Jurkat, Clone E6-1 (cell line): ENCODE measurements at places on chromosomes 16 and 17.
A peak's percentile ranks its signal among the peaks of the same experiment; 100 is the strongest.

DNA sequence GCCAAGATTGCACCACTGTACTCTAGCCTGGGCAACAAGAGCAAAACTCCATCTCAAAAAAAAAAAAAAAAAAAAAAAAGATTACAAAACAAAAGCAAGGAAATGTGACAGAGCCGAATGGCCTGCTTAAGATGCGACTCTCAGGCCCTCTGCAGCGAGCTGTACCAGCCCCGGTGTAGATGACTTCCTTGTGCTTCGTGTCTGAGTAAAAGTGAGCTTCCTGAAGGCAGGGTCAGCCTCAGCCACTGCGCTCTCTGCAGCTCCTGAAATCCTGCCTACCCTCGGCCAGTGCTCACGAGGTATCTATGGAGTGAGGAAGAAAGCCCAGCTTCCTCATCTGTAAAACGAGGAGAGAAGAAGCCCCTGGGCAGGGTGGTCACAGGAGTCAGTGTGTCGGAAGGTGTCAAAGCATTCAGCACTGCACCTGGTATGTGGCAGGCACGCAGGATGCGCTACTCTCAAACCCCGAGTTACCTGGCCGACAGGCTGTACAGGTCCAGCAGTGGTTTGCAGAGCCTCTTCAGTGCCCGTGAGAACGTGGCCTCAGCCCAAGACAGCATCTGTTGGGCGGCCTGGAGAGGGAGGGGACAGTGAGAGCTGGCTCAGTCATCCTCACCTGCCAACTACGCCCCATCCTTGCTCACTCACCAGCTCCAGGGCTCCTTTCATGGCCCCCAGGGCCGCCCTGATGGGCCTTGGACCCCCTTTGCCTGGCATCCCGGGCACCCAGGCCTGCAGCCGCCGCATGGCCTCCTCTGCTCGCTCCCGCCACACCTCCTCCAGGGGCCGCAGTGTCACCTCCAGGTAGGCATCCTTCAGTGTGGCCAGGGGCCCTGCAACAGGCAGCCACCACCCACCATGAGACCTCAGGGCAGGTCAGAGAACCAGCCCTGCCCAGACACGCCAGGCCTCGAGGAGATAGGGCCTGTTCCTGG is 44.6 kb downstream of the RMI2 start:
- DNase-seq: no peak

GRCh38 chr16:74297145-74297665 is 591 bp downstream of the PSMD7 start:
- no peak for DNase-seq

DNA sequence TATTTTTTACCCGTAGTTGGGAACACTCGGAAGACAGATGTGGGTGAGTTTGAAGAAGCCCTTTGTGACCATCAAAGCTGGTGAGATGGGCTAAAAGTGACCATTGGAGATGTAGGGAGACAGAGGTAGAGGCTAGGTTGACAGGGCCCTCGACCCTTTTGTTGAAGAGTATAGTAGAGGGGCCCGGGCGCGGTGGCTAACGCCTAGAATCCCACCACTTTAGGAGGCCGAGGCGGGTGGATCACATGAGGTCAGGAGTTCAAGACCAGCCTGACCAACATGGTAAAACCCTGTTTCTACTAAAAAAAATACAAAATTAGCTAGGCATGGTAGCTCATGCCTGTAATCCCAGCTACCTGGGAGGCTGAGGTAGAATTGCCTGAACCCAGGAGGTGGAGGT is 16.2 kb upstream of the NFATC3 start:
- no peak for DNase-seq

- DNase-seq: no peak
Observed at GRCh38 chr17:705863-706262, 8.8 kb downstream of the VPS53 start.

DNA sequence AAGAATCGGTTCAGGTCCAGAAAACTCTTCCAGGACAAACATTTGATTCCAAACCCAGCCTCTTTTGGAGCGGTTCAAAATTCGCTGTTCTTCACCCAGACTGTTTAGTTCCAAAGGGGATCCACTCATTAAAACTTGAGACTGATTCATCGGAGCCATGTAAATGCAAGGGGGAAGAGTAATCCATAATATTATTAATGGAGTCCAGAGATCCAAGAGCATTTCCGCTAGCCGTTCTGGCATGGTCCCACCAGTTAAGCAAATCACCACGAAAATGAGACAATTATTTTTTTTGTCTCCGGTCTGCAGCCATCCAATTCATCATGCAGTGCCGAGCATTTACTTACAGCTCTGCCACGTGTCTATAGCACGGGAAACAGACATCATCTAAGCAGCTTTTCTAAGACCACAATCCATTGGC is 15.1 kb downstream of the CDH8 start:
- no peak for DNase-seq

DNA sequence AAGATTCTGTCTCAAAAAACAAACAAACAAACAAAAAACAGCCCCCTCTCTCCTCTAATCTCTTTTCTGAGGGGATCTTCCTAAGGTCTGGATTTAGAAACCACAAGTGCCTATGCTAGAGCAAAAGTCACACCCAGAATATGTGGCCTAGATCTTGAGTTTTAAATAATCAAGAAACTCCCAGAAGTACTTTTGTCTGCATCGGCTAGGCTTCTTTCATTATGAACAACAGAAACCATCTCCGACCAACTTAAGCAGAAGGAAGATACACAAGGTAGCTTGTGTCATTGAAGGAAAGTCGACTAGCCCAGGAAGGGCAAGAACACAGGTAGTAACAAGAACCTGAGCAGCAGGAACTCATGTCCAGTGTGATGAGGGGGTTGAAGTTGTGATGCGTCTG is 73.9 kb upstream of the KIFC3 start:
- no peak for DNase-seq

DNA sequence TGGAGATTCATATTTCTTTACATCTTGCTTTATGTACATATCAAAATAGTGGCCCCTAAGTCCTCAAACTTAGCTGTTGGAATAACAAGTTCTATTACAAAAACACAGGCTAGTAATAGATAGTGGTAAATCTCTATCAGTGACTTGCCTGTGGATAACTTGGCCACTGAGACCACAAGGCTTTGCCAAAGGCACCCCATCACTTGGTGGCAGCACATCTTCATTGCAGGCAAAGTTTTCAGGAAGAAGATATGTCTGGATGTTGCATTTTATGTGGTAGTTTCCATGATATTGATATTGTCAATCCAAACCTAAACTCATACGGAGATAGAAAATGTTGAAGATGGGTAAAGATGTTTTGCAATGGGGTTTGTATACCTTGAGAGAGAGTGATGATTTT is 58.5 kb downstream of the KNOP1 start:
- no peak for DNase-seq

- DNase-seq: no peak
Observed at GRCh38 chr17:7330638-7331015, 1.5 kb upstream of the NEURL4 start.

GRCh38 chr17:50189550-50190292 is 11.7 kb downstream of the COL1A1 start:
- DNase-seq: no peak

DNA sequence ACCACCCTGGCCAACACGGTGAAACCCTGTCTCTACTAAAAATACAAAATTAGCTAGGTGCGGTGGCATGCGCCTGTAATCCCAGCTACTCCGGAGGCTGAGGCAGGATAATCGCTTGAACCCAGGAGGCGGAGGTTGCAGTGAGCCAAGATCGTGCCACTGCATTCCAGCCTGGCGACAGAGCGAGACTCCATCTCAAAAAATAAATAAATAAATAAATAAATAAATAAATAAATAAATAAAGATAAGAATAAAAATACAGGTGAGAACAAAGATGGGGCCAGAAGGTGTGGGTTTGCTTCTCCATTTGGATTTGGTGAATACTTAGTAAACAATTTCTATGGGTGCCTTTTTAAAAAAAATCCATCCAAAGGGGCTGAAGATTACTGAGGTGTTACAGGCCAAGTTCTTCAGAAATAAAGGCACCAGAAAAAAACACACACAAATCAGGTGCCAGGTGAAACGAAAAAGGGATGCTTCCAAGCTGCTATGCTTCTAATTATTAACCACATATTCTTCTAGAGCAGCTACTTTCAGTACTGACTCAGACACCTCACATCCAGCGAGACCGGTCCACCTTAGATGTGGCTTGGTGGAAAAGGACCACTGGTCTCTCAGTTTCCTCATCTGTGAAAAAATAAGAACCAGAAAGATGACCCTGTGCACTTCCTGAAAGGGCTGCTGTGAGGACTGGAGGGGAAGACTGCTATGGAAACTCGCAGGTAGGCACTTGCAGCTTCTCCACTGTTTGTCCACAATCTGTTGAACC is 9.2 kb downstream of the GLYR1 start:
- DNase-seq: no peak

DNA sequence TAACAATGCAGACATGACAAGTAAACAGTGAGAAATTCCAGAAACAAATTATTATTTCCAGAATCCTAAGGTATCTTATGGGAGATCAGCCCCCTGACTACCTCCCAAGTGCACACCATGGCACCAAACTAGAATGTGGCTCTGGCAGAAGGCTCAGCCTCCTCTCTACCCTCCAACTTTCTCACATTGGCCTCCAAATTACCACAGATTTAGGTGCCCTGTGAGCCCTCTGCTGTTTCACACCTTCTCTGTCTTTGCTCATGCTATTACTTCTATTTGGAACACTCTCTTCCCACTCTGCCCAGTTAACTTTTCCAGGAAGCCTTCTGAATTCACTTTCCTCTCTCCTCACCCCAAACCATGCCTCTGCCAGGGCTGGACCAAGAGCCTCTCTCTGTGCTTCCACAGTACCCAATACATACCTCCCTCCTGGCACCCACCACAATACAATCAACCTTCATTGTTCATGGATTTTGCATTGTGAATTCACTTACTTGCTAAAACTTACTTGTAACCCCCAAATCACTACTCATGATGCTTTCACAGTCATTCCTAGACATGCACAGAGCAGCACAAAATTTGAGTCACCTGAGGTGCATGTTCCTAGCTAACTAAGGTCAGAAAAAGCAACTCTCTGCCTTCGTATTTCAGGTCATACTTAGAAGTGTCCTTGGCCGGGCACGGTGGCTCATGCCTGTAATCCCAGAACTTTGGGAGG is 31.4 kb downstream of the SMG6 start:
- DNase-seq: no peak

DNA sequence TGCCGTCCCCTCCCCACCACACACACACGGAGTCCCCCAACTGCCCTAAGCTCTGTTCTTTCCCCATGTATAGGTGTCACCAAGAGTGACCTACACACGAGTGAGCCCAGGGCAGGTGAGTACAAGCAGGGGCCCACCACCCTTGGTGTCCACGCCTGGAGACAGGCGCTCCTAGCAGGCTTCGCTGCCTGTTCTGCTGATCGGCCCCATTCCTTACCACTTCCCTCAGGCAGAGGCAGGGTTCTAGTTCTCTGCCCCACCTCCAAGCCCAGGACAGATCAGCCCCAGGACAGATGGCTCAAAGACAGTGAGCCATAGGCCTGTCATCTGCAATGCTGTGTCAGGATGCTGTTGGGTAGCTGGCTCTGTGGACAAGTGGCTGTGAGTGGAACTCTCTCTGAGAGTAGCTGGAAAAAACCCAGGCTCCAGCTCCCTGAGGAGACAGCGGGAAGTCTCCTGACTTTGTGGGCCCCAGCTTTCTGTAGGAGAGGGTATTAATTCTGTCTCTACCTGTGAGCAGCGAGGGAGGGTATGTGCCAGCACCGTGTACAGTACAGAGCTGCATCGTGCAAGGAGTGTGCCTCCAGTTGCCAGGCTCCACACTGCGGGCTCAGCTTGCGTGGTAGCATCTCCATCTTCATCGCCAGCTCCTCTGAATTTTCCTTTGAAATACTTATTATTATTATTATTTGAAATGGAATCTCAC is 897 bp downstream of the TP53I13 start:
- DNase-seq: no peak

DNA sequence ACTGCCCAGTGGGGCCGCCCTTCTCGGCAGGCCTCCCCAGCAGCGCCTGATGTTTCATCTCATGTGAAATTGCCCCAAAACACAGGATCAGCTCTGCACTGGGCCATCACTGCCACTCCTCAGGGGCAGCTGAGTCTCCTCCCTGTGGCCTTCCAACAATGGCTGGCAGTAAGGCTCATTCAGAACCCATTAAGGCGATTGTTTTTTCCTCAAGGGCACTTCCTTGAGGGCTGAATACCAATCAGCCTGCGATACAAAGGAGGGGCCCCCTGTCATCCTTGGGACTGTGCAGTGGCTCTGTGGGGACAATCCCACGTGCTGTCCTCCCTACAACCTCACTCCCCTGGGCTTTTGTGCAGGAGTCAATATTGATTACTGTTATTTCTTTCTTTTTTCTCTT is 47.5 kb downstream of the XYLT1 start:
- no peak for DNase-seq

GRCh38 chr17:77205396-77206125 is 64.8 kb downstream of the SEC14L1 start:
- no peak for DNase-seq

- DNase-seq: no peak
Observed at GRCh38 chr17:57593739-57594462, 151.2 kb downstream of the CCDC182 start.

GRCh38 chr16:64478252-64478906 is 643.5 kb downstream of the CDH11 start:
- DNase-seq: no peak

DNA sequence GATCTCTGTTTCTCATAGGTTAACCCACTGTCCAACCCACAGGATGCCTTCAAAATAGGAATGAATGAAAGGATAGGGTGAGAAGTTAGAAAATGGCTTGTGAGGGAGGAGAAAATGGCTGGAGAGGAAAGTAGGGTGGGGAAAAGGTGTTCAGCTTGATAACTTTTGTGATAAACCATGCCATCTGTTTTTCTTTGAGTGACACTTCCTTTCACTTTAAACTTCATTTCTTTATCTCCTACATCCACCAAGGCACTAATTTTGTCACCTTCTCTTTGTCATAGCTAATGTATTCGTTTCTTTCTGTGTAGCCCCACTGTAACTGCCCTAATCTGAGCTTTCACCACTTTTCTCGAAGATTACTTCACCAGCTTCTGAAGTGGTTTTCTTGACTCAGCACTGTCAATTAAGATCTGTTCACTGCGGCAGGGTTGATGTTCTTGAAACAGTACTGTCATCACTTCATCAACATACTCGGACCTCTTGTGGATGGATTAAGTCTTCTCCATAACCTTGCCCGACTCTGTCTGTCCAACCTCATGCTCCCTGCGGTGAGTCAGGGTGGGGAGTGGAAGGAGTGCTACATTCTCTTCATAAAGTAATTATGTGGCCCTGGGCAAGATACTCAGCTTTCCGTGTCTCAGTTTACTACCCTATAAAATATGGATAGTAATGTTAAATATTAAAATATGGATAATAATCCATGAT is 5.5 kb upstream of the KRT10 start:
- peak; percentile 94 for DNase-seq
